ENCODE measurements at places on chromosomes 2 and 18.

- no peak overlapping the region for H3K27ac ChIP-seq
- peaks cover 21% of the 10 kb centered on the region for H3K4me1 ChIP-seq
- H3K4me3 ChIP-seq, result no peak overlapping the region
- H3K36me3 ChIP-seq, result no peaks in the 10 kb centered on the region
- DNase-seq, result no peak
- H3K27me3 ChIP-seq, result no peaks in the 10 kb centered on the region
Measured at GRCh38 chr2:200756618-200757321, 54.9 kb upstream of the BZW1 start.

DNA sequence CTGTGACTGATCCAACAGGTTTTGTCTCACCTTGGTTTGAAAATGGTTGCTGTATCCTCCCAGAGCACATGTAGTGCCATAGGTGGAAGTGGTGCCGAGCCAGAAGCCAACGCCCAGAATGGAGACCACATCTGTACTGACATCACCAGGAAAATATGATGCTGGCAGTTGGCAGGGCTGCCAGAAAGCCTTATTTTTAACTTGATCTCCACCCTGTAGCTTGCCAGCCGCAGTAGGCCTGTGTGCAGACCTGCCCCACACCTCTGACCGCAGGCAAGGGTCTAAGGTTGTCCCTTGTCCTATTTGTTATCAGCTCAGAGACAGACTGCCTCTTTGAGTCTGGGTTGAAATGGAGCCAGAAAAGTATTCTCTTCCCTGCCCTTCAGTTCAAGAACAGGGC, 123.5 kb upstream of the EML6 start:
- peak overlapping the region; percentile 36 for H3K27ac ChIP-seq
- no peak overlapping the region for H3K4me3 ChIP-seq
- peaks cover 50% of the 10 kb centered on the region for H3K4me1 ChIP-seq
- peaks cover 30% of the 10 kb centered on the region for H3K36me3 ChIP-seq
- DNase-seq, result no peak

- H3K27ac ChIP-seq, result peak overlapping the region; percentile 75
- H3K27me3 ChIP-seq, result no peaks in the 10 kb centered on the region
- H3K36me3 ChIP-seq, result peaks cover 32% of the 10 kb centered on the region
- DNase-seq, result no peak
- peaks cover 27% of the 10 kb centered on the region for H3K4me1 ChIP-seq
- H3K4me3 ChIP-seq, result no peak overlapping the region
Measured at GRCh38 chr2:215431290-215431689, 4.6 kb downstream of the FN1 start.

DNA sequence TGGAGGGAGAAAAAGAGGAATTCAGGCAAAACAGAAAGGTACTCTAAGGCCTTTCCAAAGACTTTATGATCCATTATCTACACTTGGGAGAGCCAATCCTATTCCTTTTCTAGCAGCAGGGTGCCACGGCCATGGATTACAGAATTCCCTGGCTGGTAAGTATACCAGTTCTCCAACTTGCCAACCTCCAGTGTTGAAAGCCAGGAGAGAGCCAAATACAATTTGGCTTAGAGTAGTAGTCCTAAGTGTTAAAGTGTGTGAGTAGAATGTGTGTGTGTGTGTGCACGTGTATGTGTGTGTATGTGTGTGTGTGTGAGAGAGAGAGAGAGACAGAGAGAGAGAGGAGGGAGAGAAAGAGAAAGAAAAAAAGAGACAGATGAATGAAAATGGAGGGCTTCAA, 43.3 kb downstream of the WDPCP start:
- peaks cover 12% of the 10 kb centered on the region for H3K36me3 ChIP-seq
- DNase-seq, result no peak
- H3K4me3 ChIP-seq, result no peak overlapping the region
- peak overlapping the region; percentile 52 for H3K27ac ChIP-seq

GRCh38 chr18:37538526-37539205, 26.9 kb downstream of the CELF4 start:
- H3K27me3 ChIP-seq, result peaks cover 88% of the 10 kb centered on the region
- DNase-seq, result no peak
- no peak overlapping the region for H3K27ac ChIP-seq
- H3K4me1 ChIP-seq, result peaks cover 19% of the 10 kb centered on the region
- no peaks in the 10 kb centered on the region for H3K36me3 ChIP-seq

GRCh38 chr2:155070489-155070888, 372.0 kb downstream of the KCNJ3 start:
- H3K4me3 ChIP-seq, result no peak overlapping the region
- H3K27ac ChIP-seq, result peak overlapping the region; percentile 62
- H3K4me1 ChIP-seq, result peaks cover 27% of the 10 kb centered on the region
- H3K36me3 ChIP-seq, result no peaks in the 10 kb centered on the region
- no peaks in the 10 kb centered on the region for H3K27me3 ChIP-seq

- peaks cover 46% of the 10 kb centered on the region for H3K4me1 ChIP-seq
- no peaks in the 10 kb centered on the region for H3K27me3 ChIP-seq
- no peak overlapping the region for H3K4me3 ChIP-seq
- no peaks in the 10 kb centered on the region for H3K36me3 ChIP-seq
- H3K27ac ChIP-seq, result no peak overlapping the region
Measured at GRCh38 chr2:182069416-182069815, 83.8 kb downstream of the PPP1R1C start.

- H3K4me3 ChIP-seq, result no peak overlapping the region
- no peak overlapping the region for H3K27ac ChIP-seq
- H3K36me3 ChIP-seq, result no peaks in the 10 kb centered on the region
- peaks cover 14% of the 10 kb centered on the region for H3K4me1 ChIP-seq
Measured at GRCh38 chr2:142688856-142689605, 188.4 kb upstream of the KYNU start.

DNA sequence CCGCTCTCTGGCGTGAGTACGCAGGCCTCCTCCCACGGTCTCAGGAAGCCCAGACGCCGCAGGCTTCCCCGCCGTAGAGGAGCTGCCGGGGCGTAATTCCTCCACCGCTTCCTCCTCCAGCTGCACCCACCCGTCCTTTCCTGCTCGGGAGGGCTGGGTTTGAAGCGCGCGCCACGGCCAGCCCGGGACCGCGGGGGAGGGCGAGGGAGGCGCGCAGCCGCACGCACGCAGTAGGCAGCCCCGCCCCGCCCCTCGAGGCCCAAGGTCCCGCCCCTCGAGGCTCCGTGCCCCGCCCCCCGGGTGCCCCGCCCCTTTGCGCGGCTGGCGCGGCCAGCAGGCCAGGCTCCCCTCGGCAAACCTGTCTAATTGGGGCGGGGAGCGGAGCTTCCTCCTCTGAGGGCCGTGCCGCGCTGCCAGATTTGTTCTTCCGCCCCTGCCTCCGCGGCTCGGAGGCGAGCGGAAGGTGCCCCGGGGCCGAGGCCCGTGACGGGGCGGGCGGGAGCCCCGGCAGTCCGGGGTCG, at the start of gene MALT1:
MALT1 (plus strand) TSS at position 355 of the 521 bp plus-strand sequence. CDS start 179 bp downstream, outside the sequence.
- peak within 1 kb of the TSS; percentile 89 for H3K4me3 ChIP-seq
- peak within 1 kb of the TSS; percentile 92 for H3K27ac ChIP-seq
- no peaks in the 10 kb centered on the region for H3K36me3 ChIP-seq
- no peaks in the 10 kb centered on the region for H3K27me3 ChIP-seq
- DNase-seq, result peak; percentile 94

DNA sequence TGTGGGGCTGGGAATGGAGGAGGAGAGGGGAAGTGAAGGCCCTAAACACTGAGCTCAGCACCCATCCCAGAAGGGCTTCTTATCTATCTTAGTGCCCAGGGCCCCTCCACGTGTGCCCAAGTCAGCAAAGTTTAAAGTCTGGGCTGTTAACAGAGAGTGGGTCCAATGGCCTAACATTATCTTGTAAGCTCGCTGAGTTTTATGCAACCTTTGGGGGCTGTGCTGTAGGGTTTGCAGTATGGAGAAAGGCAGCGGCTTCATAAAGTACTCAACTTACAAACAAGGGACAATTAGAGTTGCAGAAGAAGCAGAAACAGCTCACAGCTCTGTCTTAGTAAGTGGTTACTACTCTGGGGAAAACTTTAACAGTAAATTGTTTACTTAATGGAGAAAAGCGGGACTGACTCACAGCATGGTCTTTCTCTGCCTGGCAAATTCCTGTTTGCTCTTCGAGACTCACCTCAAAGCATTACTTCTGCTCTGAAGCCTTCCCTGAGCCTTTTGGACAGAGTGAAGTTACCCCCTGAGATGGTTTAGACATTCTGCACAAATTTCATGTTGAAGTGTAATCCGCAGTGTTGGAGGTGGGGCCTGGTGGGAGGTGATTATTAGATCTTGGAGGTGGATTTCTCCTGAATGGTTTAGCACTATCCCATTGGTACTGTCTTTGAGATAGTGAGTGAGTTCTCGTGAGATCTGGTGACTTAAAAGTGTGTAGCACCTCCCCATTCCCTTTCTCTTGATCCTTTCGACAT, 9.0 kb downstream of the ENOSF1 start:
- H3K4me1 ChIP-seq, result peaks cover 4% of the 10 kb centered on the region
- peak overlapping the region; percentile 64 for H3K27ac ChIP-seq

DNA sequence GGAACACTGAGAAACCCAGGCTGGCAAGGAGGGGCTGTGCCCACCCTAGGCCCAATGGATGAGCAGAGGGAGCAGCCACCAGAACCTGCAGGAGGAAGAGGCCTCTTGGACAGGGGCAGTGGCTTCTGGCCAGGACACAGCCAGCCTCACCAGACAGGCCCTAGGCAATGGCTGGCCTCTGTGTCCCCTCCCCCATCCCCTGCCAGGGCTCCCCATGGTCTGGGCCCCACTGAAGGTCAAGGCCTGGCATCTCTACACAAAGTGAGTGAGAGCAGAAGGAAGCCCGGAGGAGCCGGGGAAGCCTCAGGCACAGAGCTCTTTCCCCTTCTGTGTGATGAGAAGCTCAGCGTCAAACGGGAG, 6.3 kb downstream of the PRLH start:
- H3K4me1 ChIP-seq, result peaks cover 9% of the 10 kb centered on the region
- no peaks in the 10 kb centered on the region for H3K36me3 ChIP-seq
- DNase-seq, result no peak

DNA sequence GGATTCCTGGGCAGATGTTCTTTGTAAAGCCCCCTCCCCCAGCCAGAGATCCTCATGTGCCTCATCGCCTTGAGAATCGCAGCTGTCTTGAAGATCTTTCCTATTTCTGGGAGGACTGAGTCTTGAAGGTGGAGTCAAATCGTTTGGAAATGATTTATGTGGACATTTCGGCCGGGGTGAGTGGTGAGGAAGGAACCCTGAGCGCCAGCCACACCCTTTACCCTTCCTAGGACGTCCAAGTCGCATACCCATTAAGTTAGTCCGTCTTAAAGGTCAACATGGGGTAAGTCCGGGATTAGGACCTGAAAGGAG, 84.9 kb upstream of the ZCCHC2 start:
- no peaks in the 10 kb centered on the region for H3K4me1 ChIP-seq
- no peak overlapping the region for H3K27ac ChIP-seq
- no peak overlapping the region for H3K4me3 ChIP-seq
- DNase-seq, result no peak
- peaks cover 6% of the 10 kb centered on the region for H3K27me3 ChIP-seq

GRCh38 chr2:160282063-160282580, 82.0 kb upstream of the ITGB6 start:
- H3K27me3 ChIP-seq, result no peaks in the 10 kb centered on the region
- no peak for DNase-seq
- H3K4me3 ChIP-seq, result no peak overlapping the region
- H3K27ac ChIP-seq, result no peak overlapping the region

DNA sequence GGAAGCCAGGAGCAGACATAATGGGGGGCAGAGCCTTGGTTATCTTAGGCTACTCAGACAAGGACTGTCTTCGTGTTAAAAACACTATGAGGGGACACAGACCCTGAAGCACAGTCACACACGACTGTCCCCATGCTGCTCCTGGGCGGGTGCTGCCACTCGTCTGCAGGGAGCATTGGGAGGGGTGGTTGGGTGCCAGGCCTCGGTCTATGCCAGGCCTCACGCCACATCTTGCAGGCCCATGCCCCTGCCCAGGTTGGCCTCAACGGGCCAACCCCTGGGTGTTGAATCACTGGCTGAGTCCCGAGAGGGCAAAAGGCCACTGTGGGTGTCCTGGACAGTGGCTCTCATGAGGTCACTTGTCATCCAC, 97.9 kb downstream of the USP40 start:
- peaks cover 53% of the 10 kb centered on the region for H3K36me3 ChIP-seq
- no peak for DNase-seq
- no peaks in the 10 kb centered on the region for H3K27me3 ChIP-seq
- no peak overlapping the region for H3K4me3 ChIP-seq

- H3K27me3 ChIP-seq, result no peaks in the 10 kb centered on the region
- no peaks in the 10 kb centered on the region for H3K36me3 ChIP-seq
- peak overlapping the region; percentile 93 for H3K27ac ChIP-seq
- no peak overlapping the region for H3K4me3 ChIP-seq
- peaks cover 31% of the 10 kb centered on the region for H3K4me1 ChIP-seq
Measured at GRCh38 chr2:37838541-37839167, 86.4 kb upstream of the RMDN2 start.

- no peaks in the 10 kb centered on the region for H3K36me3 ChIP-seq
- no peaks in the 10 kb centered on the region for H3K27me3 ChIP-seq
- H3K4me3 ChIP-seq, result no peak overlapping the region
Measured at GRCh38 chr2:165766326-165766927, 27.6 kb downstream of the GALNT3 start.

DNA sequence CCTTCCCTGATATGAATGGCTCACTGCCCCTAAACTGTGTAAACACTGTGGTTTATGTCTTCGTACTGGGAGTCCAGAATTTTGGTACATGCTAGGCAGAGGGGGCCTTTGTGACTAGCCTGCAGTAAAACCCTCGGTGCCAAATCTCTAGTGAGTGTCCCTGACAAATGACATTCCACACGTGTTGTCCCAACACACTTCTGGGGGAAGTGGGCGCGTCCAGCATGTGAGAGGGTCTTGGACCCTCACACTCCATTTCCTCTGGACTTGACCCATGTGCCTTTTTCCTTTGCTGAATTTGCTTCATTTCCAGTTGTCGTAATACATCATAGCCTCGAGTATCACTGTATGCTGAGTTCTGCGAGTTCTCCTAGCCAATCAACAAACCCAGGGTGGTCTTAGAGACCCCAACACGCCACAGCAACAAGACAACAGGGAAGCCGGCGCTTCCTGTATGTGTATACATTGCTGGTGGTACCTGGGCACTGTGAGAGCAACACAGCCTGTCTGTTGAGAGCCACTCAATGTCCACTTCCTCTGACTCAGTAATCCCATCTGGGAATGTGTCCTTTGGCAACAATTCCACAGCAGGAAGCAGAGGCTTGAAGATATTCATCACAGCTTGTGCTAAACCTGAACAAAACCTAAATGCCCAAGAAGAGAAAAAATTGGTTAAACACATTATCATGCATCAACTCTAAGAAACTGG, 26.9 kb upstream of the SLC66A3 start:
- no peak overlapping the region for H3K4me3 ChIP-seq
- H3K4me1 ChIP-seq, result peaks cover 12% of the 10 kb centered on the region
- no peak overlapping the region for H3K27ac ChIP-seq
- H3K27me3 ChIP-seq, result peaks cover 11% of the 10 kb centered on the region
- no peak for DNase-seq

DNA sequence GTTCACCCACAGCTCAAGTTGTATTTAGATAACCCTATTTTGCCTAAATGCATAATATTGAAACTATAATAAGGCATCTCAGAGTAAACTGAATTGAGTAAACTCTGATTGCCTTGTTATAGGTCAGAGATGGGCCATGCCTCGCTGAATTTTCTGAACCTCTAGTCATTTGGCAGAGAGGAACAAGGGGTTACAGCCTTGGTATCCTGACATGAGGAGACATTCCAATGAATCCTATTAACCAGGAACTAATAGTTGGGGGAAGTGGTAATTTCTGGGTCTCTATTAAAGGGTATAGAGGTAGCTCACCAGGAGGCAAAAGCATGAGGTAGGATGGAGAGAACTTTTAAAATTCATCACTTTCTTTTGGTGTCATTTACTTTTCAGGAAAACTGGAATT, 227.4 kb upstream of the CHST9 start:
- no peaks in the 10 kb centered on the region for H3K36me3 ChIP-seq
- peaks cover 43% of the 10 kb centered on the region for H3K4me1 ChIP-seq
- DNase-seq, result no peak
- H3K4me3 ChIP-seq, result no peak overlapping the region
- no peaks in the 10 kb centered on the region for H3K27me3 ChIP-seq

- DNase-seq, result no peak
- H3K36me3 ChIP-seq, result no peaks in the 10 kb centered on the region
- H3K27me3 ChIP-seq, result no peaks in the 10 kb centered on the region
- no peak overlapping the region for H3K4me3 ChIP-seq
Measured at GRCh38 chr2:89848763-89849368, 1157.4 kb downstream of the RPIA start.

Data from mesothelial cell of epicardium (in vitro differentiated cells).